Hippocampal formation (tissue), 2 donors: ENCODE measurements at places on chromosomes 12 and 14.

DNA sequence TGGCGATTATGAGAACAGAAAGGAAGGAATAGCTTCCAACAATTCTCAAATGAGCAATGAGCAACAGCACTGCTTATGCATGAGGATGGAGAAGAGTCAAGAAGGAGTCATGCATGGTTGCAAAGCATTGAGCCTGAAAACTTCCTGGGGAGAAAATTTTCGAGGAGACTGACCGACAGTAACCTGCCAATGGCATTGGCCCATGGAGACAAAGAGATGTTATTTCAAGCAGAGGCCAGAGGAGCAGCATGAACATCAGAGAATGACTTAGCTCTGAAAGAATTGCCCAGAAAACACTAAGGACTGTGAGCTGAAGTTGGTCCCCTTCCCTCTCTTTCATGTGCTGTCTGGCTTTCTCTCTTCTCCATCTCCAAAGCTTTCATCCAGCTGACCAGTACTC, 343.4 kb downstream of the ADAMTS20 start:
- DNase-seq: no peak

DNA sequence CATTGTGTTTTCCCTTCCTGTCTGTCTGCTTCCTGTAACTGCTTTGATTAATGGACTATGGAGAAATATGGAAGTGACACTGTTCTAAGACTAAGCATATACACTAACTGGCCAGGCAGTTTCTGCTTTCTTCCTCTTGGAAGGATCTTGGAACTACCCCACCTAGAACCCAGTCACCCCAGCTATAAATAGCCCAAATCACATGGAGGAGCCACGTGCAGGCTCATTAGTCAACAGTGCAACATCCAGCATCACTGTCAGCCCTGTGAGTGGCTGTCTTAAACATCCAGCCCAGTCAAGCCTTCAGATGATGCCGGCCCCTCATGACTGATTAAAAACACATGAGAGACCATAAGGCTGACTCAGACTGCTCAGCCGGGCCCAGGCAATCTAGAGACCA, 39.2 kb downstream of the BCAT1 start:
- no peak for DNase-seq

DNA sequence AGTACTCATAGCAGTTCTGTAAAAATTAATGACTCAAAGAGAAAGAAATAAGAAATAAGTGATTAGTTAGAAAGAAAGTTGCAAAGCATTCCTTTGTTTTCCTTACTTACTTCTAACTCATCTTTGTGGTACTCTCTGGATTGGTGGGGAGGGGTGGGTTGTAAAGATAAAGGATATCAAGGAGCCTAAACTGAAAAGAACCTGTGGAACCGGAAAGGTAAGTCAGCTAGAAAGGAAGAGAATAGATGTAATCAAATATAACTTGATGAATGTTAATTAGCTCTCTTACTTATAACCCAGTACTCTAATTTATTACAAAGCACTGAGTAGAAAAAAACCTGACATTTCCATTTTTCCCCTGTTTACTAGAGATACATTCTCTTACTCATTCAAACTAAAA, 37.5 kb upstream of the KRR1 start:
- no peak for DNase-seq

GRCh38 chr14:24130717-24131548, 474 bp downstream of the FITM1 start:
- DNase-seq: no peak

- no peak for DNase-seq
These were observed 86.4 kb downstream of the ST8SIA1 start for GRCh38 chr12:22248121-22248520.

DNA sequence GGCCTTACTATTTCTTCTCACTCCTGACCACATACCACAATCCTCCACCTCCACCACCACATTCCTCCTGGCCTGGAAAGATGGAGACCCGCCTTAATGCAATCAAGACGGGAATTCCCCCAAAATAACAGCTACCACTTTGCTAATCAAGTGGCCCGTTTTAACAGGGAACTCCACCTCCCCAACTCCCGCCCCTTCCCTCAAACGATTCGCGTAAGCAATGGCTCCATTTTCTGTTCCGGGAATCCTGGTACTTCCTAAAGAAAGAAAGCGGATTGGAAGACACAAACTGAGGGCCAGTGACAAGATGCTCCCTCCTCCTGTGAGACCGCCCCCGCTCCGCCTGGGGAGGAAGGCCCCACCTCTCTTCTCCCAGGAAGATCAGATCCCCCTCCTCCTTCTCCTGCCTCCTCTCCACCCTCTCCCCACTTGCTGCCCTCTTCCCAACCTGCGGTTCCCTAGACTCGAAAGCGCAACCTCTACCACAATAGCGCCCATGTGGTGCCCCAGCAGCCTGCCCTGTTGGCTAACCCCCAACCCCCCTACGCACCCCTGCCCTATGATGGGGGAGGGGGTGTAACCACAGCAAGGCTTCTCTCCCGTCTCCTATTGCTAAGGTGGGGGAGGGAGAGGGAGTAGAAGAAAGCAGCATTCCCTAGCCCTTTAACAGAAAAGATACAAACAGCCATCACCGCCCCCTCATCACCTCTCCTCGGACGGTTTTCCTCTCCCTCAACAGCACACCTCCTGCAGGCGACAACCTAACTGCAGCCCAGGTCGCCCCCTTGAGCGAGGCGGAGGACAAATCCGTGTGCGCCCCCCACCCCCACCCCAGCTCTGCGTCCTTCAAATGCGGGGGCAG, 777 bp downstream of the ARF3 start:
- peak; percentile 81 for DNase-seq

DNA sequence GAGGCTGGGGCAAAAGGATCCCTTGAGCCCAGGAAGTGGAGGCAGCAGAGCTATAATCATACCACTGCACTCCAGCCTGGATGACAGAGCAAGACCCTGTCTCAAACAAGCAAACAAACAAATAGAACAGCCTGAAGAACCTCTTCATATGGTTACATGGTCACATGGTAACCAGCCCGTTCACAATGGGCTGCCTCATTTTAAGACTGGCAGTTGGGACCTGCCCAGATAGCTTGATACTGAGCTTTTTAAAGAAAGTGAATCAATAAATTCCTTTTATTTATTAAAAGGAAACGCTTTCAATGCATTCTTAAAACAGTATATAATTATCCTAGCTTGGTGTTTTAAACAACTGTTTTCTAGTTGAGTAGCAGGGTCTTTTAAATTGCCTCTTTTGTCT, 10.5 kb downstream of the MLXIP start:
- DNase-seq: no peak

GRCh38 chr12:108597559-108598471, at the start of gene TMEM119:
Gene TMEM119 (minus strand): TSS chr12:108598084. CDS start chr12:108592383, 5,701 bp downstream.
- DNase-seq: peak; percentile 19

DNA sequence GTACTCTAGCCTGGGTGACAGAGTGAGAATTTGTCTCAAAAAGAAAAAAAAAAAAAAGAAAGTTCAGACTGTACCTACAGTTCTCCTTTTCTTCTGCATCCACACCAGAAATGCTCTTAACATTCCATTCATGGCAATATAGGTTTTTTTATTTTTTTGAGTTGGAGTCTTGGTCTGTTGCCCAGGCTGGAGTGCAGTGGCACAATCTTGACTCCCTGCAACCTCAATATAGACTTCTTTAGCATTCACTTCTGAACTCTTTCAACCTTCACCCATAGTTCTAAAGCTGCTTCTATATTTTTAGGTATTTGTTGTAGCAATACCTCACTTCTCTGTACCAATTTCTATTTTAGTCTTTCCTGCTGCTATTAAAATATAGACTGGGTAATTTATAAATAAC, 1095.7 kb downstream of the FLRT2 start:
- no peak for DNase-seq

GRCh38 chr12:113473400-113473799, 1.7 kb upstream of the LHX5 start:
- DNase-seq: no peak

DNA sequence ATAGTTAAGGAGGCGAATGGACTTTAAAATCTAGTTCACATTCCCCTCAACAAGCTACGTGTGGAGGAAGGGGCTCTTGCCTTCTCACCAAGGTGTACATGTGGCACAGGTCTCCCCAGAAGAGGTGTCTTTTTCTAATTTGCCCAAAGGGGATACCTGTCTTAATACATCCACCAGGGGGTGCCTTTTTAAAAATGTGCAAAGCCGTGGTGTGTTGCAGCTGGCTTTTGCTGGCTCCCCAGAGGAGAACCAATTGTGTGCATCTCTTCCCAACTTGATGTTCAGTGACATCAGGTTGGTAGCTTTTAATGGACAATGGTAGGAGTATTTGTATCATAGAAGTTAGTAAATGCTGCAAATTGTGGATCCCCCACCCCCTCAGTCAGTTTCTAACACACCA, 33.8 kb downstream of the CREBL2 start:
- DNase-seq: no peak

- no peak for DNase-seq
These were observed 643.8 kb upstream of the ALG10B start for GRCh38 chr12:37672655-37673260.

DNA sequence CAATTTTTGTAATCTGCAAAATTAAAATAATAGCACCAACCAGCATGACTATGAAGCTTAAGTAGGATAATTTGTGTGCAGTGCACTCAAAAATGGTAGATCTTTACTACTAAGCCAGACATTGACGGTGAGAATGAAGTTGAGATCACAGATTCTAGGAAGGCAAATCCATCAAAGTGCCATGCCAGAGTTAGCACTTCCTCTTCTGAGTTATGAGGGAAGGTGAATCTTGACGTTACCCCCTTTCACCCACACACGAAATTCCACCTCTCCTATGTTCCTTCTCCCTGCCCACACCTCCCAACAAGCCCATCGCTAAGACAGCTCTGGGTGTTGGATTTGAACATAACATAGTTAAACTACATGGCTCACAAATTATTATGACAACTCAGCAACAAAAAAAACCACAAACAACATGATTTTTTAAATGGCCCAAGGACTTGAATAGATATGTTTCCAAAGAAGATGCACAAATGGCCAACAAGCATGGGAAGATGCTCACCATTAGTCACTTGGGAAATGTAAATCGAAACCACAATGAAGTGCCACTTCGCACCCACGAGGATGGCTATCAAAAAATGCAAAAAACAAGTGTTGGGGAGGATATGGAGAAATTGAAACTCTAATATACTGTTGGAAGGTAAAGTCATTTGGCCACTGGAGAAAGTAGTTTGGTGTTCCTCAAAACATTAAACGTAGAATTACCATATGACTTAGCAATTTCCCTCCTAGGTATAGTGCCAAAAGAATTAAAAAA, 119.3 kb upstream of the RAP1B start:
- DNase-seq: no peak

DNA sequence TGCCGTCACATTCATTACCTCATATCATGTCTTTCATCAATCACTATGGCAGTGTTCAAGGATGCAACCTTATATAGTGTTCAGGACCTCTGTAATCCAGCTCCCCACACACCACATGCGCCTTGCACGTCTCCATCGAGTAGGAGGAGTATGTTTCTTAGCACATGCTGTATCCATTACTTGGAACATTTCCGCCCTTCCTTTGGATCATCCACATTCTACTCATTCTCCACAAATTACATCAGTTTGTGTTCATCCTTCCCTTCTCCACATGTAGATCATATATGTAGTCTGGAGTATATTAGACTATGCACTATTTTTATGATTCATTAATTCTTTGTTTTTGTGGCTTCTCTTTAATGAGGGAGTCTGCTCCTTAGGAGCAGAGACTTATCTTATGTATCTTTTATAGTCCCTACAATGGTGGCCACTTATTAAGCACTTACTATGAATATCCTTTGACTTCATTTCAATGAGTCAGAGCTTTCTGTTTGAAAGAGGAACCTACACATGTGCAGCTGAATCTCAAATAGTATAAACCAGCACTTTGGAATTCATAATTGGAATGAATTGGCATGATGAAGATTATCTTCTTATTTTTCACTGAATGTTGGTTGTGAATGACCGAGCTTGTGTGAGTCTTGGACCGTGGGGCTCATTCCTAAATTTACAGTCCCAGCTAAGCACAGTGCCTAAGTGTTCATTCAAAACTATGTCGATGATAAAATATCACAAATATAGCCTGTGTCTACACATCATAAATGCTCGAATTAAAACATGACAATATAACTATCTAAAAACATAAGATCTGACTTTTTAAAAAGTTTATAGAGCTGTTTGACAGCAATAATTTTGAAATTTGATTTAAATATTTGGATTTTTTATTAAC, 30.2 kb upstream of the NPAS3 start:
- DNase-seq: no peak

DNA sequence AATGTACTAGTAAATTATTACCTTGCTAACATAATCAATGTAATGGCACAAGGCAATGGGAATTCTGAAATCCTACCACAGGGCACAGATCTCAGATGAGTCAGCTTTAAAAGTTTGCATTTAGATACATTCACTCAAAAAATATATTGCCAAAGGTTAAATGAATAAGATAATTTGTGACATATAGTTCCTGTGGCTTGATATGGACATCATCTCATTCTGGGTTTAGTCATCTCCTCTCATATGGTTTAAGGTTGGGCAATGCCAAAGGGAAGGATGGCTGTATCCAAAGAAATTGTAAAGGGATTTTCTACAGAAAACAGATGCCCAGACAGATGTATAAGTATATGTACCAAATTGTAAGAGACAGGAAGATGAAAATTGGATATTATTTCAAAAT, 1065.0 kb downstream of the LRFN5 start:
- DNase-seq: no peak

DNA sequence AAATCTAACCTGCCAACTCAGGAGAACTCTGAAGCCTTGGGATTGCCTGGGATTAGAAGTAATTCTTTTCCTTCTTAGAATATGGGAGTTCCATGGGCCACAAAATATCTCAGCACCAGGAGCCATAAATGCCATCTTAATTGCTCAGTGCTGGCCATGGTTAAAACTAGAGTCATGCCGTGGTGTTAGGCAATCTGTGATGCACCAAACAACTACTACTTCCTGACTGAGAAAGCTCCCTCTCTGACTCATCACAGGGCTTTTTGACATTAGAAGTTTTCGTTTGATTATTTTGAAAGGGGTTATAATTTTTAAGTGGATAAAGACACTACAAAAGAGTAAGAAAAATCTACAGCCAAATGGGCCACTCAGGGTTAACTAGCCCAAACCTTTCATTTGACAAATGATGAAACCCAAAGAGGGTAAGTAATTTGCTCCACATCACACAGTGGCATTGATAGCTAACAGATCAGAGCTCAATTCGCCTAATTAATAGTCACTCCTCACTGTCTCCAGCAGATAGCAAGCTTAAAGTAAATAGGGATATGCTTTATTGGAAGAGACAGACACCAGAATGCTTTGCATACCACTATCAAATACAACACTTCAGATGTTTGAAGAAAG, 377.3 kb downstream of the EMP1 start:
- no peak for DNase-seq

DNA sequence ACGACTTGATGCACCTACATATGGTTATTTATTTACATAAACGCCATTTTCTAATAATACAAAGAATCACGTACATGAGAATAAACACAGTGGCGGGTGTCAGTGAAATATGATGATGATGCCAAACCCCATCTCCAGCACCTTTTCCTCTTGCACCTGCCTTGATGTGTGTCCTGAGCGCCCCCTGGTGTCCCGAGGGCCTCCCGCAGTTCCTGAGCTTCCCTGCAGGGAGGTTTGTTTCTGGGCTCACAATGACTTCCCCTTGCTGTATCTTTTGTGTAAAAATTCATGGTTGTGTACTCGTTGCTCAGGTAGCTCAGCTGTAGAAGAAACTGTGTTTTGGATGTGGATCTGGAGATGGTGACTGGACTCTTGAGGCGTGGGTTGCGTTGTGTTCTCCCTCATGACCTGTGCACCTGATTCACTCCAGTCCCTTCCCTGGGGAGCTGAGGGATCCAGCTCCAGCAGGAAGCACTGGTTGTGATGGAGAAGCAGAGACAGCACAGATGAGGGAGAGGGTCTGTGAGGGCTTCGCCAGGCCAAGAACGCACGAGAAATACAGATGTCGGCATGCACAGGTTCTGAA, 1037.8 kb downstream of the TMEM121 start:
- no peak for DNase-seq
